Posterior cingulate gyrus (tissue), 11 donors: ENCODE measurements at places on chromosomes 3 and 15.
A peak's percentile ranks its signal among the peaks of the same experiment; 100 is the strongest.

DNA sequence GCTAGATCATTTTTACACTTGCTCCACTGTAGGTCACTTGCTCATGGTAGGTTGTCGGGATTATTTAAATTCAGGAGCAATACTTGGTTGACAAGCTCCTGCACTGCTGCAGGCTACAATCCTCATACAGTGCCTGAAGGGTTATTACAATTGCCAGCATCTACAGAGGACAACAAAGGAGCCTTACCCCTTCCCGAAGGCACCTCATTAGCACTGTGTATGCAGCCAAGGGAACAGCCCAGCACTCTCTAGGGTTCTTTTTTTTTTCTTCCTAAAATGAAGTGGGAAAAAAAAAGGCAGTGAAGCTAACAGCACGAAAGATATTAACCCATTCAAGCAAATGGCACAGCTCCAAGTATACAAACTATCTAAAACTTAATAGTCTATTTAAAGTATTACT is 142.7 kb downstream of the ULK4 start:
- DNase-seq = no peak

DNA sequence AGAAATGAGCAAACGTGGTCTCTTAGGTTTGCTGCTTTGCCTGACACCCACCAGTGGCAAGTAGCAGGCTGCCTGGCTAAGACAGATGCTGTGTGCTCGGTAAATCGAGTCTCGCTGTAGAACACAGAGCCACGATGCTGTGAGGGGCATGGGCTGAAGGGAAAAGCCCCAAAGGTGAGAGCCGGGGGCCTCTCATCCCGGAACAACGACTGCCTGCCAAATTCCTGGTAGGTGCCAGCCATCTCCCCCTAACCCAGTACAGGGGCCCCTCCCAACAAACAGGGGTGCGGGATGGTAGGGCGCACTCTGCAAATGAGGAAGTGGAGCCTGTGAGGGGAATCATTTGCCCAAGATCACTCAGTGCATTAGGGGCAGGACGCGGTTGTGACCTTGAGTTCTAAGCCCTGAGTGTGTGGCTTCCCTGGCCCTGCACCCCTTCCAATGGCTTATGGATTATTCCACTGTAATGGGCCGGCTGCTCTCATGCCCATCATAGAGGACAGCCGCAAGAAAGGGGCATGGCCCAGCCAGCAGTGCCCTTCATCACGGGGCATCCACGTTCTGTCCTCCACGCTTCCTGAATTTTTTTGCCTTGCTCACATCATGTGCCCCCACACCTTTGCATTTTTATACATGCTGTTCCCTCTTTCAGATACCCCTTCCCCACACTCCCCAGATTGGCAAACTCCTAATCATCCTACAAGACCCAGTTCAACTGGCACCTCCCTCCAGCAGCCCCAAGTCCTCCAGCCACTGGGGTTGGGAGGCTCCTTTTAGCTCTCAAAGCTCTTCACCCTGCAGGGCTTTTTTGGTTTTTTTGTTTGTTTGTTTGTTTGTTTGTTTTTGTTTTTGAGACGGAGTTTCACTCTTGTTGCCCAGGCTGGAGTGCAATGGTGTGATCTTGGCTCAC is 125.4 kb downstream of the NUP210 start:
- DNase-seq = peak; percentile 46

- no peak for DNase-seq
Measured at GRCh38 chr15:89370120-89370977, 35.7 kb upstream of the POLG start.

DNA sequence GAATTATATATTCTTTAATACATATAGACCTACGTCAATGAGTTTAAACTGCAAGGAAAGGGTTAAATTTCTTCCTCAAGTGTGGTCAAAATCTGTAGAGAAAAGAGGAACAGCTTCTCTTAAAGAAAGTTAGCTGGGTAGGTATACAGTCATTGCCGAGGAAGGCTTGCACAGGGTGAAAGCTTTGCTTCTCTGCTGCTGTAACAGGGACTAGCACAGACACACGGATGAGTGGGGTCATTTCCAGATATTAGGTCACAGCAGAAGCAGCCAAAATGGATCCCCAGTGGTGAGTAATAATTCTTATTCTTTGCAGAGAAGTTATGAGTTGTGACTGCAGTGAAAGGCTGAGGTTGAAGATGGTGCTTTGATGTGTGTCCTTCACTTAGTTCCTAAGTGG is at the start of gene CD86:
TSS of gene CD86 (plus strand) at position 148 of the 400 bp plus-strand sequence. CDS start at position 276, 128 bp downstream.
- no peak for DNase-seq

DNA sequence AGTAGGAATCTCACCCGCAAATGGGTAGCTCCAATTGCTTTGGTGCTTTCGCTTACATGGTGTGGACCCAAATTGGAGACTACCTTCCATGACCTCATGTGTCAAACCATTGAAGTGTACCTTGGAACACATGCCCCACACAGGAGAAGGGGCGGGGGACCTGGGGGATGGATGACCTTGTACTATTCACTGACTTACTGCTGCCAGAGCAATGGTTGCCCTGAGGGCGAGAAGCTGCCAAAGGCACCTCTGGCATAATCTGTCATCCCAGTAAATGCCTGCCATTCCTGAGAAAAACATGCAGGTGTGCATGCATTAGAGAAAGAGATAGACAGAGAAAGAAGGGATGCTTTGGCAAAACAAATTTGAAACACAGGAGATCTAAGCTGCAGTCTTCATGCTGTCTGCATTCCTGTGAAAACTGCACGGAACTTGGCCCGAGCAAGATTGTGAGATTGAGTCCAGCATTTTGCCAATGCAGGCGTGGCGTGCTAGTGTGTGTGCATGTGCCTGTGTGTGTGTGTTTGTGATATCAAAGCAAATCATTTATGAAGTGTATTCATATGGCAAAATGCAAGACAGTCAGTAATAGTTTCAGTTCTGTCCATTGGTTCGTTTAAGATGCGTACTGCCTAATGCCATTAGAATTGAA is 219.5 kb upstream of the MDFIC2 start:
- peak; percentile 73 for DNase-seq

GRCh38 chr15:37789881-37790280 is 144.6 kb upstream of the TMCO5A start:
- DNase-seq = no peak

- DNase-seq = no peak
Measured at GRCh38 chr3:159486580-159486979, 502.1 kb upstream of the IL12A start.

- DNase-seq = no peak
Measured at GRCh38 chr15:78195735-78196201, 38.6 kb downstream of the ACSBG1 start.

GRCh38 chr3:154718053-154718452 is 288.1 kb upstream of the GPR149 start:
- no peak for DNase-seq

DNA sequence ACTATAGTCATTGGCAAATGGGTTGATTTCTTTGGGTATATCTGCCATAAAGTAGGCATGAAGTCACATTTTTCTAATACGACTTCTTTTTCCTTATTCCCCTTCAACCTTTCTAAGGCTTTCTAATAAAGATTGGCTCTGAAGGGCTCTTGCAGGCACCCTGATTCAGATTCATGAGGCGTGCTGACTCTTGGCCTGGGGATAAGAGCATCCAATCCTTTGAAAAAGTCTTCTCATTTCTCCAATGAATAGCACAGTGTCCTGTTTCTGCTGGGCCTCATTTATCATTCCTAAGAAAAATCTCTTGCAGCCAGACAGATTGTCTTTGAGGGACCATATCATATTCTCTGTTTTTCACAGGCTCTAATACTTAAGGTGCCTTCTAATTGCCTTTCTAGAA is 32.3 kb upstream of the BNIP2 start:
- DNase-seq = no peak

GRCh38 chr3:176078906-176079305 is 1118.4 kb downstream of the TBL1XR1 start:
- no peak for DNase-seq

DNA sequence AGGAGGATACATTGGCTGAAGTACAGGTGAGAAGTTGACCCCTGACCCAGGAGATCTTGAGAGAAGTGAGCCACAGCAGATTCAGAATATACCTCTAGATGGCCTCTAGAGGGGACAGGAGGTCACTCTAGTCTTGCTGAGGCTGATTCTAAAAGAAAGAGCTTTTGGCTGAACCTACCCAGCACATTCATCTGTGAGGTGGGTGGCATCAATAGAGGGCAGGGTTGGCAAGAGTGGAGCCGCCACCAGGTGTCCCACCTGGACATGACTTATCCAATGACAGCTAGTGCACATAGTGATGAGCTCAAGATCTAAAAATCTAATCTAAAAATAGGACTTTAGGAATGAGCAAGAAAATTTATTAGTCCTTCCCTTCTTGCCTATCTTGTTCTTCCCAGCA is 51.6 kb downstream of the CYP19A1 start:
- no peak for DNase-seq

DNA sequence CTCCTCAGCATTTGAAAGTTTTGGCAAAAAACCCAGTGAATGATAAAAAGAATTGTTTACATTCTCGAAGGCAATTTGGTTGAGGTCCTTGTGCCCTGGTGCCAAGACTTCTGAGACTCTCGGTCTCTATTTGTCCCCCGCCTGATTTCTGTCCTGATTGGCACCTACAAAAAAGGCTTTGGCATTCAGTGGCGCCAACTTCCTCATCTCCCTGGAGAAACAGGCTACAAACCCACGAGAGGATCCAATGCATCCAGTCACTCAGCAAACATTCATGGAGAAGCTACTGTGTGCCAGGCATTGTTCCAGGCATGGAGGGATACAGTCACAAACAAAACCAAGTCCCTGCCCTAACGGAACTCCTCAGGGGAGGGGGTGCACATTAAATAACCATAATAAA is 42.7 kb downstream of the HES1 start:
- DNase-seq = no peak

DNA sequence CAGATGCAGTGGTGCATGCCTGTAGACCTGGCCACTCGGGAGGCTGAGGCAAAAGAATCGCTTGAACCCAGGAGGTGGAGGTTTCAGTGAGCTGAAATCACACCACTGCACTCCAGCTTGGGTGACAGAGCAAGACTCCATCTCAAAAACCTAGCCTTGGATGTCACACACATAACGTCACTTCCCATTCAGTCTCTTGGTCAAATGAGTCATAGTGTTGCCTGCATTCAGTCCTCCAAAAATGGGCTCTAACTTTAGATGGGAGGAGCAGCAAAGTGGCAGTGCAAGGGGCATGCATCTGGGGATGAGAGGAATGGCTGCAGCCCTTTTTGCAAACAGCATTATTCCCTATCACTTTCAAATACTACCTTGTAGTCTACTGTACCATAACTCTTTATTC is 62.9 kb upstream of the AGBL1 start:
- DNase-seq = no peak

DNA sequence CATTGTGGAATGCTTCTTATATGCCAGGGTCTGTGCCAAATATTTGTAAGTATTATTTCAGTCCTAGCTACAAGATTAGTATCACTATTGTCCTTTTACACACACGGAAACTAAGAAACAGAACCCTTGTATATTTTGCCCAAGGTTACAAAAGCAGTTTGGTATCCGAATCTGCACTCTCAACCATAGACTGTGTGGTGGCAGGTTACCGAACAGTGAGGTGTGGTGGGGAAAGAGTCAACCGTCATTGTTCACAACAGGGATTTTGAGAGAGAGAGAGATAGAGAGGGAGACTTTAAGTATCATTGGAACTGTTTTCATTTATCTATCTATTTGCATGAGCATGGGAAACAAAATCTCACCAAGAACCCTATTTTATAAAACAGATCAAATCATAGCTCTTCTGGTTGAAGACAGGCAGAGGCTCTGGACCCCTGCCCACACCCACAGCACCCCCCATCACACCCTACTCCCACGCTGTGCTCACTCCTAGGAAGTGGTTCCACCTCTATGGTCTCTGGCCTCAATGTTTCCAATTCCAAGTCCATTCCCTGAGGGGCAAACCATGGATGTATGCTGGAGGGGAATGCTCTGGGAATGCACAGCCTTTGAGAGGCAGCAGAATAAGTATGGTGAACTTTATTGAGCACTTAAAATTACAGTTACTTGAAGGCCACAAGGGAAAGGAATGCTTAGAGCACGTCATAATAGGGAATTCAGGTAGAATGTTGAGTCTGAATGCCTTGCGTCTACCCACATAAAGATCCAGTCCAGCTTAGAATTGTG is 69.0 kb downstream of the ARHGAP31 start:
- DNase-seq = no peak

- no peak for DNase-seq
Measured at GRCh38 chr3:119019767-119020518, 14.7 kb downstream of the IGSF11 start.

- DNase-seq = no peak
Measured at GRCh38 chr3:108024146-108024850, 66.5 kb downstream of the CD47 start.

DNA sequence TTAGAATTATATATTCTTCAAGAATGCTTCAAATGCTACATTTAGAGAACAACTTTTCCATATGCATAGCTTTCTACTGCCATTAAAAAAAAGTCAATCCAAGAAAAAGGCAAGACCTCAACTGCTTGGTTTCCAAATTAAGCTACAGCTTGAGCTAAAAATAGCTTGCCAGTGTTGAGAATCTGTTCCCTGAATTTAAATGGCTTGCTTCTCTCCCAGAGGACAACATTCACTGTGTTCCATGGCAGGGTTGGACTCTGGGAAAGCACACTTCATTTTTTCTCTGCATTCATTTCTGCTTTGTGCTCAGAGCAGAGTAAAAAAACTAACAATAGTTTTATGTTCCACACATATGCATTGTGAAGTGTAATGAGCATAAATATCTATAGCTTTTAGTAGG is 50.3 kb upstream of the ACTL6A start:
- no peak for DNase-seq

DNA sequence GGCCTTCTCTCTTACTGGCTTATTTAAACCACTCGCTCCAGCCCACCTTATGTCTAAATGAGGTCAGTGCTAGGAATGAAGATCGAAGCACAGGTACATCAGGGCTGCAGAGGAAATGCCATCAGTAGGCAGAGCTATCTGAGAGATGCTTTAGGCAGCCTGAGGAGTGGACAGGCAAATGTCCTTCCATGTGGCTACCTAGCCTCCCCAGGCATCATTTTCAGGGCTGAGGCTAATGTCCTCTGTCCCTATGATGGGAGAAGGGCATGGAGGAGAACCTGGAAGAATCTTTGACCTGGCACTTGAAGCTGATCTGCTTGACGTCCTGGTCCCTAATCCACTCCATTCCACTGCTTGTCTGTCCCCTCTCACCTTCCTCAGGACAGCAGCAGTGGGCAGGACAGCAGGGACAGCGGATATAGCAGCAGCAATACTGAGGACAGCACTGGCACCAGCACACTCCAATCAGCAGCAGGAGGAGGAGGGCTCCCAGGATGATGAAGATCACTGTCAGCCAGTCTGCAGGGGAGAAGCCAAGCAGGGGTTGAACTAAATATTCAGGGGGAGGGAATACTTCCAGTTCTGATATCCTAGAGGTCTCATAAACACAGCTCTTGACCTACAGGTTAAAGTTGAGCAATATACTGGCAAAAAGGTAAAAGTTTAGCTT is 21.0 kb downstream of the ILDR1 start:
- no peak for DNase-seq
